AG08395 (cell line): ENCODE measurements at places on chromosomes 3 and 15.

- peak; percentile 70 for DNase-seq
These were observed 9.8 kb downstream of the RAB27A start for GRCh38 chr15:55279746-55280351.

GRCh38 chr15:82048811-82049210, 3.0 kb upstream of the MEX3B start:
- DNase-seq: no peak

DNA sequence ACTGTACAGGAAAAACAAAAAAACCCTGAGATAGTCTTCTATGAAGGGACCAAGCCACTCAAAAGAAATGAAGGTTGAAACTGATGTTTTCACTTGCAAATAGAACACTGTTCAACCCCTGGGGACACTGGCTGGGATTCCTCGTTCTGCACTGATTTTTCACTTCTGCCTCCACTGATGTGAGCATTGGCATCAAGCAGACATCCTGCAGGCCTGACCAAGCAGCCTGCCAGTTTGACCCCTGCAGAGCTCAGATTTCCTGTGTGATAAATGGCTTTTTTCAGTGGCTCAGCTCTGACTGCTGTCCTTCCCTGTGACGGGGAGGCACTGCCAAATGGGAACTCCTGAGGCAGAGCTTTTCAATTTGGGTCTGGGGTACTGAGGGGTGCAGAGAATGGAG, 50.0 kb downstream of the RASGRP1 start:
- no peak for DNase-seq

DNA sequence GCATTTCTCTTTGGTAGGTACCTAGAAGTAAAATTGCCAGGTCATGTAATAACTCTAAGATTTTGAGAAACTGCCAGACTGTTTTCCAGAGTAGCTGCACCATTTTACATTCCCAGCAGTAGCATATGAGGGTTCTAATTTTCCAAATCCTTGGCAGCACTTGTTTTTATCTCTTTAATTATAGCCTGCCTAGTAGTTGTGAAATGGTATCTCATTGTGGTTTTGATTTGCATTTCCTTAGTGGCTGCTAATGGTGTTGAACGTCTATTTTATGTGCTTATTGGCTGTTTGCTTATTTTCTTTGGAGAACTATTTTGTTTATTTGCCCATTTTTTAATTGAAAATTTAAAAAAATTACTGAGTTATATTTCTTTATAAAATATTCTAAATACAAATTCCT, 117.9 kb downstream of the TCF12 start:
- DNase-seq: no peak

DNA sequence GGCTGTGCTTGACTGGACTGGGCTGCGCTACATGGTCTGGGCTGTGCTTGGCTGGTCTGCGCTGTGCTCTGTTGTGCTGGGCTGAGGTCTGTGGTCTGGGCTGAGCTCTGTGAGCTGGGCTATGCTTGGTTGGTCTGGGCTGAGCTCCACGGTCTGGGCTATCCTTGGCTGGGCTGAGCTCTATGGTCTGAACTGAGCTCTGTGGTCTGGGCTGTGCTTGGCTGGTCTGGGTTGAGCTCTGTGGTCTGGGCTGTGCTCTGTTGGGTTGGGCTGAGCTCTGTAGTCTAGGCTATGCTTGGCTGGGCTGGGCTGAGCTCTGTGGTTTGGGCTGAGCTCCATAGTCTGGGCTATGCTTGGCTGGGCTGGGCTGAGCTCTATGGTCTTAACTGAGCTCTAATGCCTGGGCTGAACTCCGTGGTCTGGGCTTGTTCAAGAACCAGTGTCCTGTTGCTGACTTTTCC, 92.0 kb downstream of the PLXNA1 start:
- peak; percentile 86 for DNase-seq

GRCh38 chr3:125035217-125035616, 20.6 kb downstream of the HEG1 start:
- DNase-seq: no peak

DNA sequence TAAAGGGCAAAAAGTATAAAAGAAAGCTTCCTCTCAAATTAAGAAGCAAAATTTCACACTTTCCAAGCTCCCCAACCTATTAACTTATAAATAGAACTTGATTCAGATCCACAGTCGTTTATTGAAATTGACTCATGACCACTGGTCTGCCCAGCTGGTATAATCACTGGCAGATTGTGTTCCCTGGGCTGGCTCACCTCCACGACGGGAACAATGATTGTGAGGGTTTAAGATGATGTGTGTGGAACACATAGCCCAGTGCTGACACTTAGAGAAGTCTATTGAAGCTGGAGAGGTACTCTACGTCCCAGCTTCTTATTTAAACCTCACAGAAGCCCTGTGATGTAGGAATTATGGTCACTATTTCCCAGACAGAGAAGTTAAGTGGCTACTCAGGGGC, 90.4 kb downstream of the MB21D2 start:
- no peak for DNase-seq

DNA sequence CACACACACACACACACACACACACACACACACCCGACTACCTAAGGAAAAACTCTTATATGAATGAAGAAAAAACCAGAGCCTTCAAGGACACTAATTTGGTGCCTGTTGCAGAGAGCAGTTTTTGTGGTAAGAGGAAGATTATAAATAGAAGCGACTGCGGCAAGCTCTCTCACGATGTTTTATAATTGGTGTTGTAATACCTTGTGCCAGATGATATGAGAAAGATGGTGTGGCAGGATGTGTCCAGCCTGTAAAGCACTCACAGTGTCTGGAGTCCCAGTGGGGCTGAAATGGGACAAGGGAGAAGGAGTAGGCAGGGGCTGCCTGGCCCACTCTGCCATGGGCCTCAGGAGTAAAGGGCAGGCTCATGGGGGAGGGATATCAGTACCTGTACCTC, 839.9 kb downstream of the AGBL1 start:
- DNase-seq: no peak

GRCh38 chr15:56058986-56059385, 65.6 kb upstream of the NEDD4 start:
- no peak for DNase-seq
